ENCODE measurements at places on chromosomes 5 and 9. TPM values are rescaled to one million over a fixed set of nuclear protein-coding genes. Genes with fewer than 3 reads are reported as not detected.

The SLC6A7 gene
- total RNA-seq: 2.9 TPM

The ZNF879 gene
- total RNA-seq: 16.7 TPM

The RRAGA gene
- total RNA-seq: 62.0 TPM

The CDC20B gene
- total RNA-seq: not detected

The PCDHGA8 gene
- total RNA-seq: 5.7 TPM

The OTP gene
- not detected for total RNA-seq

The SPINK7 gene
- total RNA-seq: not detected

The RBM27 gene
- total RNA-seq: 42.0 TPM

The PCDHA9 gene
- total RNA-seq: 9.8 TPM

The CCDC152 gene
- 9.0 TPM for total RNA-seq

The FGF10 gene
- 2.4 TPM for total RNA-seq

The CTXN3 gene
- 13.9 TPM for total RNA-seq

The PDE6A gene
- not detected for total RNA-seq

The TLX3 gene
- not detected for total RNA-seq

The NR2F1 gene
- total RNA-seq: 53.8 TPM

The GARIN3 gene
- not detected for total RNA-seq

The PFN3 gene
- 0.82 TPM for total RNA-seq

The CCDC183 gene
- total RNA-seq: 2.0 TPM

The SLC27A6 gene
- 2.0 TPM for total RNA-seq

The CKMT2 gene
- 0.82 TPM for total RNA-seq

The INSL6 gene
- total RNA-seq: not detected

The EMB gene
- 6.5 TPM for total RNA-seq

The IFNB1 gene
- total RNA-seq: not detected

The SNCB gene
- 15.5 TPM for total RNA-seq

The SHLD3 gene
- 13.0 TPM for total RNA-seq

The ZNF366 gene
- 0.82 TPM for total RNA-seq

The PTGES gene
- total RNA-seq: 3.7 TPM

The HARS1 gene
- total RNA-seq: 74.2 TPM

The QRFP gene
- total RNA-seq: under 0.01 TPM

The GNA14 gene
- 1.6 TPM for total RNA-seq

The OR1Q1 gene
- not detected for total RNA-seq

The IRX1 gene
- 0.41 TPM for total RNA-seq

The ROR2 gene
- total RNA-seq: 0.82 TPM

The IFNA13 gene
- total RNA-seq: not detected

The PLAC8L1 gene
- 0.82 TPM for total RNA-seq

The CEP72 gene
- 4.5 TPM for total RNA-seq

The PCDHA6 gene
- 17.1 TPM for total RNA-seq

The RABGAP1 gene
- total RNA-seq: 132 TPM

The PCDHA13 gene
- 13.5 TPM for total RNA-seq

The FREM1 gene
- total RNA-seq: 3.3 TPM

The ANKRD55 gene
- 2.0 TPM for total RNA-seq

The KCNMB1 gene
- total RNA-seq: under 0.01 TPM

The PRLR gene
- total RNA-seq: 1.2 TPM

The RBM22 gene
- 25.3 TPM for total RNA-seq

The AIF1L gene
- 16.3 TPM for total RNA-seq

The GDNF gene
- not detected for total RNA-seq

The PTGR1 gene
- total RNA-seq: 12.2 TPM

The IL31RA gene
- total RNA-seq: not detected

The TMEM252 gene
- total RNA-seq: not detected

The RALGDS gene
- 79.9 TPM for total RNA-seq

The LIFR gene
- 48.1 TPM for total RNA-seq

The ZCCHC10 gene
- 27.3 TPM for total RNA-seq

The ARHGEF28 gene
- 6.1 TPM for total RNA-seq

The MVB12B gene
- total RNA-seq: 28.5 TPM
